A549 treated with AZD2906 at 1 μM for 4 hours (cell line): ENCODE measurements at places on chromosomes 1 and 21. TPM values are rescaled to one million over a fixed set of nuclear protein-coding genes. Genes with fewer than 3 reads are reported as not detected.

SLC44A3 gene
- total RNA-seq: 1.6 to 1.9 TPM (median 1.6 TPM) in 5 replicates

E2F2 gene
- total RNA-seq: 2.4 to 2.8 TPM (median 2.6 TPM) in 5 replicates

HES3 gene
- total RNA-seq: not detected in 5 replicates

RBP7 gene
- total RNA-seq: 4.8 to 6.0 TPM (median 5.2 TPM) in 5 replicates

MROH7 gene
- total RNA-seq: 0.02 TPM in 1 of 5 replicates, not detected in the others

FALEC gene
- 0.13 to 0.35 TPM (median 0.26 TPM) in 4 of 5 replicates, not detected in the other for total RNA-seq

TCHHL1 gene
- total RNA-seq: not detected in 5 replicates

CYP4A11 gene
- total RNA-seq: not detected in 5 replicates

KRTAP12-2 gene
- not detected in 5 replicates for total RNA-seq
